ENCODE measurements at places on chromosomes 12 and 14. TPM values are rescaled to one million over a fixed set of nuclear protein-coding genes. Genes with fewer than 3 reads are reported as not detected.

Gene ANKS1B
- 0.96 TPM for total RNA-seq

Gene NAV3
- total RNA-seq = not detected

Gene STON2
- total RNA-seq = 0.66 TPM

Gene TBX5
- total RNA-seq = not detected

Gene VEZT
- 52.3 TPM for total RNA-seq

Gene LRRC9
- total RNA-seq = not detected

Gene ANO4
- total RNA-seq = not detected

Gene NPFF
- total RNA-seq = not detected

Gene NEUROD4
- total RNA-seq = not detected

Gene C14orf132
- 0.20 TPM for total RNA-seq

Gene CCDC196
- total RNA-seq = not detected

Gene SRRM4
- total RNA-seq = not detected

Gene EMP1
- 8.8 TPM for total RNA-seq

Gene LIN52
- total RNA-seq = 20.1 TPM

Gene GZMH
- total RNA-seq = 35.8 TPM

Gene TAS2R20
- 2.0 TPM for total RNA-seq

Gene RCOR1
- 19.4 TPM for total RNA-seq

Gene ZNF641
- 16.2 TPM for total RNA-seq

Gene SERPINA9
- not detected for total RNA-seq

Gene PEX5
- total RNA-seq = 15.3 TPM

Gene YBX3
- total RNA-seq = 122 TPM

Gene RESF1
- 137 TPM for total RNA-seq

Gene TAS2R42
- not detected for total RNA-seq

Gene IFNG-AS1
- not detected for total RNA-seq

Gene ISM2
- total RNA-seq = not detected

Gene AP4S1
- total RNA-seq = 4.7 TPM

Gene CACNA2D4
- 8.2 TPM for total RNA-seq

Gene SPX
- 0.64 TPM for total RNA-seq

Gene AKAP3
- total RNA-seq = 3.5 TPM

Gene CFL2
- 6.9 TPM for total RNA-seq

Gene JAG2
- 3.2 TPM for total RNA-seq

Gene PMCH
- total RNA-seq = 9.6 TPM

Gene FOXN4
- not detected for total RNA-seq

Gene KIF26A
- total RNA-seq = 1.1 TPM

Data from activated CD8-positive, alpha-beta memory T cell treated with anti-CD3 and anti-CD28 coated beads, Interleukin-2, amount 10 ng/mL, durations not matched to agents 7 days and 5 days (primary cell).